Cardiac fibroblast (primary cell): ENCODE measurements at places on chromosomes 5 and 9.
A peak's percentile ranks its signal among the peaks of the same experiment; 100 is the strongest.

GRCh38 chr9:126684345-126684744 is 70.6 kb downstream of the LMX1B start:
- no peak for DNase-seq

DNA sequence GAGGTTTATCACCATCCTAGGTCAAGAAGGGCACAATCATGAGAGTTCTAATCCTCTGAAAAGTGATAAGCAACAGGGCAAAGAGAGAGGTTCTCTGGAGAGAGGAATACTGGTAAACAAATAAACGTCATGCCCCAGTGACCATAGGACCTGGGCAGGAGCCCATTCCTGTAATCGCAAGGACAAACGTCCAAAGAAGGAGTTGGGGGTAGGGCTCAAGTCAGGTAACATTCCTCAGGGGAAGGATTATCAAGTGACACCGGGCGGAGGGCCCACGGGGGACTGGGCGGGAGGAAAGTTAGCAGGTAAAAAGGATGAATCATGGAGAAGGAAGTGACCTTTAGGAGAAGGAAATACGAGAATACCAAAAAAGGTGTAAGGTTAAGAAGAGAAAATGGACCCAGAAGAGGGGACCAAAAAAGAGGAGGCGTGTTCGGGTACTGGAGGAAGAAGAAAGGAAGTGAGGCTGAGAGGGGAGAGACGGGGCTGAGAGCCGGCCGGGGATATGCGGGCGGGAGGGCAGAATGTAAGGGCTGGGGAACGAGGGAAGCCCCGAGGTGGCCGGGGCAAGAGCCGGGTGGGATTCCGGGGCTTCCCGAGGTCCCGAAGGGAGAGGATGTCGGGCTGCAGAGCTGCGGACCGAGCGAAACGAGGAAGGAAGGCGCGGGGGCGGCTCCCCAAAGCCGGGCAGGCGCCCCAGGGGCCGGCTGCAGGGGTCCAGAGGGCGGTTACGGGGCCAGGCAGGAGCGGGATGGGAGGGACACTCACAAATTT is 583 bp downstream of the DIAPH1 start:
- peak; percentile 44 for DNase-seq

GRCh38 chr9:114811301-114811700 is 5.5 kb upstream of the TNFSF15 start:
- peak; percentile 61 for DNase-seq

GRCh38 chr9:23594421-23594820 is 231.6 kb downstream of the ELAVL2 start:
- DNase-seq = no peak

DNA sequence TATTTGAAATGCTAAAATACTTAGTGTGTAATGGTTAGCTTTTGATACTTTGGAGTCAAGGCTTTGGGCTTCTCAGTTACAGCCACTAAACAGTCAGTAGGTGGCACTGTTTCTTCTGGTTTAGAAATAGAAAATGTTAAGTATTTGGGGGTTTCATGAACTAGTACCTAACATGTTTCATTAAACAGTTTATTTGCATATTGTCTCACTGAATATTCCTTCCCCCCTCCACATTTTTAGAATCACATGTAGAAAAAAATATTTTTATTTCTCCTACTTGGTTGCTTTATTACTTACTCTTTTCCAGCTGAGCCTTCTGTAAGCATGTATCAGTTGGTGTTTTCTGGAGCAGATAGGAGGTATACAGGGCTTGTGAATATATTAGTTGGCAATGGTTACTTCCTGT is 48.0 kb downstream of the IPO11 start:
- DNase-seq = peak; percentile 79

DNA sequence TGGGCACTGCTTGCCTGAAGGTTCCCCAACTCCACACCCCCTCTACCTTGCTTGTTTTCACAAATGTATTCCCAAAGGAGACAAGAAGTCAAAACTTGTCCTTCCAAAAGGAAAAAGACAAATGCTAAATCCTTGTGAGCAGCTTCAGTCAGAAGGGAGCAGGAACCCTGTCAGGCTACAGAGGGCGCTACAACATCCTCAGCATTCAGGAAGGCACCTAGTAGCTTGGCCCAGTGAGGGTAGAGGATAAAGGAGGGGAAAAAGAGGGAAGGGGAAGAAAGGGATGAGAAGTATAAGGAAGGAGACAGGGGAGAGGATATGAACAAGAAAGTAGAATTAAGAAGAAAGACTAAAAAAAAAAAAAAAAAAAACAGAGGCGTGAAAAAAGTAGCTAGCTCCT is 97.5 kb downstream of the MLLT3 start:
- DNase-seq = peak; percentile 20

DNA sequence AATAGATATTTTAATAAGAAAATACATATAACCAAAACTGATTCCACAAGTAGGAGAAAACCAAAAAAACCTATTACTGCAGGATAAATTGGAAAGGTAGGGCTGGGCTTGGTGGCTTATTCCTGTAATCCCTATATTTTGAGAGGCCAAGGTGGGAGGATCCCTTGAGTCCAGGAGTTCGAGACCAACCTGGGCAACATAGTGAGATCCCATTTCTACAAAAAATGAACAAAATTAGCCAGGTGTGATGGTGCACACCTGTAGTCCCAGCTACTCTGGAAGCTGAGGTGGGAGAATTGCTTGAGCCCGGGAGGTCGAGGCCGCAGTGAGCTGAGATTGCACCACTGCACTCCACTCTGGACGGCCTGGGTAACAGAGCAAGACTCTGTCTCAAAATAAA is 189.2 kb upstream of the IER5L start:
- no peak for DNase-seq

GRCh38 chr9:36251428-36251827 is 6.8 kb downstream of the GNE start:
- no peak for DNase-seq

DNA sequence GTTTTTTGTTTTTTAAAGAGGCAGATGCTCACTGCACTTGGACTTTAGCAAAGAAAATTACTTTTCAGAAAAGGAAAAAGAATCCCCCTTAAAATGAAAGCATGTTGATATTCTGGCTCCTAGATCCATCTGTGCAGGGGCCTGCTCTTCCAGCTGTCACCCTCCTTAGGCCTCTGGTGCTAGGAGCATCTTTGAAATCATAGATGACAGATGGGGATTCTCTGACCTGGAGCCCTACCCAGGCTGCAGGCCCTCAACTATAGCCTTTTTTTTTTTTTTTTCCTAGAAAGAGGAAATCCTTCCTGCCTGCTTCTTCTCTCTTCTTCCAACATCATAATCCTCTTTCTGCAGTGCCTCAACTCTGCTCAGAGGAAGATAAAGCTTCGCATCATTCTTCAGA is 16.3 kb upstream of the DCP2 start:
- no peak for DNase-seq

DNA sequence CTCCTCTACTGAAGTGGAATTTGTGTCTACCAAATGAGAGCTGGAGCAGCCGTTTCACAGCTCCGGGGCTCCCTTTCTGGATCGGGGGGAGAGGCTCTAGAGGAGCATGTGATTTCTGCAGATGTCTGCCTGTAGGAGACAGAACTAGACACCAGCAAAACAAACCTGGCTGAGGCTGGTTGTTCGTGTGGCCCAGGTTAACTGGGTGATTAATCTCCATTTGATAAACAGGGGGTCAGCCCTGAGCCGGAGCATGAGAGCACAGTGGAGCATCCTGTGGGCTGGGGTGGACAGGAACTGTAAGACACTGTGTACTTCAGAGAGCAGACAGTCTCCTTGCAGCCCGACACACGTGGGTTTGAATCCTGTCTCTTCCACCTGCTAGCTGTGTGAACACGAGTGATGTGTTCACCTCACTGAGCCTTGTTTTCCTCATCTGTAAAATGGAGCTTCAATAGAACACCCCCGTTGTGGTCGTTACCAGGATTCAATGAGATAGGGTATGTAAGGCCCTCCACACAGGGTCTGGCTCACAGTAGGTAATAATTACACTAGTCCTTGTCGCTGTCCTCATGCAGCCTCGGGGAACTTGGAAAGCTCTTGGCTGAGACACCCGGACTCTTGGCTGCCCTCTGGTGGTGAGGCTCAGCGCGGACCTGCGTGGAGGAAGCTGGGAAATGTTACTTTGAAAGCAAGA is 12.9 kb downstream of the CXCL14 start:
- DNase-seq = peak; percentile 69

- DNase-seq = no peak
Observed at GRCh38 chr5:170722316-170722715, 61.2 kb upstream of the GABRP start.

DNA sequence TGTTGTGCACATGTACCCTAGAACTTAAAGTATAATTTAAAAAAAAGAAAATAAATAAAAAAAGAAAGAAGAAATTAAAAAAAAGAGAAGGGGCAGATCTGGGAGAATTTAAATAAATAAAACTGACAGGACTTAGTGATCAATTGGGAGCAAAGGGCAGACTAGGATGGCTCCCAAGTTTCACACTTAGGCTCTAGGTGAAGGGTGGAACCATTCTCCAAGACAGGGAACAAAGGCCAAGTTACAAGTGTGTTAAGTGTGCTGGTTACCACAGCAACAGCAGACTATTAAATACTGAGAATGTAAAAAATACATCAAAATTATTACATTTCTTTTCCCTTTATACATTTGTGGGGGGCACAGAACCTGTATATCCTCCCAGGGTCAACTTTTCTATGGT is 7.1 kb downstream of the ZDHHC21 start:
- DNase-seq = no peak

- no peak for DNase-seq
Observed at GRCh38 chr5:22500556-22500955, 352.6 kb downstream of the CDH12 start.

GRCh38 chr5:76964060-76964459 is 11.2 kb downstream of the CRHBP start:
- no peak for DNase-seq

DNA sequence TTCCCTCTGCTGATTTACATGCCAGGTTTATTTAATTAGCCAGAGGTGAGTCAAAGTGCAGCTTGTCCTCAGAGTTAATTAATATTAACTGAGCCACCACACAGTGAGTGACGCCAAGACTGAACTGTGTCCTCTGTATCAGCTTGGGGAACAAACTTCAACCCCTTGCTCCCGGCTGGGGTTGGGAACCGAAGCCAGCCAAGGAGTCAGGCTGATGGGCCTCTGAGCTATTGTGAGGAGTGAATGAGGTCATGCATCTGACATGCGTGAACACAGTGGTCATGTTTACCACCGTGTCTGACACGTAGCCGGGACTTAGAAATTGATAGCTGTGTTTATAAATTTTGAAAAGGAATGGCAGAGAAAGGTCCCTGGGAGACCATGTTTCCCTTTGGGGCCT is 17.1 kb downstream of the IGIP start:
- no peak for DNase-seq

- DNase-seq = peak; percentile 58
Observed at GRCh38 chr5:104347119-104347708, 784.6 kb upstream of the NUDT12 start.

DNA sequence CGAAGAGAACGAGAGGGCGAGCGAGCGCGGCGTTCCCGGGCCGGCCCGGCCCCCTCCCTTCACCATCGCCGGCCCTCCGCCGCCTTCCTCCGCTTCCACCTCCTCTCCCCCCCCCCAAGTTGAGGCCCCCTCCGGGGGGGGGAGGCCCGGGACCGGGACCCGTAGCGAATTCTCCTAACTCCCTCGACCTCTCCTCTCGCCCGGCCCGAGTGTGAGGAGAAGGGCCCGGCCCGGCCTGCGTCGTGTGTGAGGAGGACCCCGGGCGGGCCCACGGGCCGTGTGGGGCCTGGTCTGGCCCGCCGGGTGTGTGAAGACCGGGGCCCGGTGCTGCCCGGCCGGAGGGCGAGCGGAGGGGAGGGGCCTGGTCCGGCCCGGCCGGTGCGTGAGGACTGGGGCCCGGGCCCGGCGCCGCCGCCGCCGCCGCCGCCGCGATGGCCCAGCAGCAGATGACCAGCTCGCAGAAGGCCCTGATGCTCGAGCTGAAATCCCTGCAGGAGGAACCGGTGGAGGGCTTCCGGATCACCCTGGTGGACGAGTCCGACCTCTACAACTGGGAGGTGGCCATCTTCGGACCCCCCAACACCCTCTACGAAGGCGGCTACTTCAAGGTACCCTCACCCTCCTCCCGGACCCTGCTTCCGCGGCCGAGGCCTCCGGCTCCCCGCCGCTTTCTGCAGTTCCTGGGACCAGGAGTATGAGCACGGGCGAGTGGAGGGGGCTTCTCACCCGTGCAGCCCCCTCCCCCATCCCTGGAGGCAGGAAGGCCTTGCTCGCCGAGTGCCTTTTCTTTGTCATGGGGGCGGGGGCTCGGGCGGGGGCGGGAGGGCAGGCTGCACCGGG is 587 bp downstream of the UBE2R2 start:
- peak; percentile 72 for DNase-seq

GRCh38 chr5:158435161-158435616 is 576.2 kb upstream of the CLINT1 start:
- DNase-seq = no peak

DNA sequence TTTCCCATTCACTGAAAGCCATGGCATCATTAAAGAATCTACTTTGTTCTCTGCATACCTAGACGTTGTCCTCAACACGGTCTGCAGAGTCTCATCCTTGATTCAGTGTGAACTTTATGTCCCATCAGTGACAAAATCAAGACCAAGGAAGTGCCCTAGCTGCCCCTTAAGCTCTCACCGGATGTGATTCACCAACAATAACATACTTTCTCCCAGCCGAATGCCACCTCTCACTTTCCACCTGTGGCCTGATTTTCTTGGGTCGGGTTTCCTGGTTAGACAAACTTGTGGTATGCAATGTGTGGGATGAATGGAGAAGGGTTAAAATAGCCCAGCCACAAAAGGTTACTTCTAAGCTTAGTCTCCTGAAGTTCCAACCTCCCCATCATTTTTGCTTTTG is 145.3 kb upstream of the PAPPA start:
- peak; percentile 56 for DNase-seq

DNA sequence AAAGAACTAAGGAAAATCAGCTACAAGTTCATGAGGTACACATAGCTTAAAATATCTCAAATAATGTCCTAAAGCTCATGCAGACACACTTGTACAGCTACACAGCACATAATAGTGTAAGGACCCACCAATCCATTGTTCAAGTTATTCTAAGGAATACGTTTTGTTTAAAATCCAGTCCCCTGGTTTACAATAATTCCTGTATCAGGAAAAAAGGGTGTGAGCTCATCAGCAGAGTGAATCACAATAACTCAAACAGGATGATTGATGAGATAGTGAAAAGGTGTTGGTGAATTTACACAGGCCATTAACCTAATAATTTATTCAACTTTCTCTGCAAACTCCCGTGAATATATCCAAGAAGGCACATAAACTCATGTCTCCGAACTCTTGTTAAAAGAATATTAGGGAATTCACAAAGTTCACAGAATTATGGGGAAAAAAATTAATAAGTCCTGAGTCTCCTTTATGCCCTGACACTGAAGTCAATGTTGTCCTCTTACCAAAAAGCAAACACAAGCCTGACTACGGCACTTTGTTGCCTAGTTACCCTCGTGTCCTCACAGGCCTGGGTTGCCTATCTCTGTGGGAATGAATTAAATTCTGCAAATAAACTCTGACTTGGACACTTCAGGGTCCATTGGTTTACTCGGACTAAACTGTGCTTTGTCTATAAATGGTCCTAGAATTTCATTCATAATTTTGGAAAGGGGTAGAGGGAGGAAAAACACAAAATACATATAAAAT is 142.8 kb upstream of the PDE4D start:
- DNase-seq = no peak

DNA sequence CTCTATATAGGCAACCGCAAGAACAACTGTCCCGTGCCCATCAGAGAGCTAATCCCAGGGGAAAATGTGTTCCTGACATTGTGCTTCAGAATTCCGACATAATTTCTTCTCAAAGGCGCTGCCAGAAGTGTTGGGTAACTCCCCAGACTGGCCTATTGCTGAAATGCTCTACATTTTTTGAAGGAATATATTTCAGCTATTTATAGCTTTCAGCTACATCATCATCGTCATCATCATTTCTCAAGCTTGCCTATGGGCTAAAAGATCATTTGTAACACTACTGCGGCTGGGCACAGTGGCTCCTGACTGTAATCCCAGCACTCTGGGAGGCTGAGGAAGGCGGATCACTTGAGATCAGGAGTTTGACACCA is 49.7 kb downstream of the MYO10 start:
- peak; percentile 98 for DNase-seq
